ENCODE measurements at places on chromosomes 5 and 9. TPM values are rescaled to one million over a fixed set of nuclear protein-coding genes. Genes with fewer than 3 reads are reported as not detected.

Gene SCGB3A2
- not detected for total RNA-seq

Gene IL13
- under 0.01 TPM for total RNA-seq

Gene BBLN
- total RNA-seq: 26.1 TPM

Gene PDCD1LG2
- total RNA-seq: 8.2 TPM

Gene RHOBTB3
- 71.9 TPM for total RNA-seq

Gene FST
- total RNA-seq: 91.1 TPM

Gene PDE6A
- total RNA-seq: not detected

Gene CREBRF
- total RNA-seq: 10.2 TPM

Gene NTRK2
- under 0.01 TPM for total RNA-seq

Gene ENHO
- total RNA-seq: not detected

Gene LCN9
- total RNA-seq: not detected

Gene NOL8
- 33.8 TPM for total RNA-seq

Gene SPATA31A5
- not detected for total RNA-seq

Gene FCN1
- not detected for total RNA-seq

Gene PCDHGA5
- total RNA-seq: 0.73 TPM

Gene CYLC2
- not detected for total RNA-seq

Gene AGPAT2
- total RNA-seq: 39.7 TPM

Gene PCDHA4
- under 0.01 TPM for total RNA-seq
